ENCODE measurements at places on chromosomes 6 and 20.

- DNase-seq = no peak
Observed at GRCh38 chr6:117602899-117603588, 733 bp upstream of the GOPC start.

DNA sequence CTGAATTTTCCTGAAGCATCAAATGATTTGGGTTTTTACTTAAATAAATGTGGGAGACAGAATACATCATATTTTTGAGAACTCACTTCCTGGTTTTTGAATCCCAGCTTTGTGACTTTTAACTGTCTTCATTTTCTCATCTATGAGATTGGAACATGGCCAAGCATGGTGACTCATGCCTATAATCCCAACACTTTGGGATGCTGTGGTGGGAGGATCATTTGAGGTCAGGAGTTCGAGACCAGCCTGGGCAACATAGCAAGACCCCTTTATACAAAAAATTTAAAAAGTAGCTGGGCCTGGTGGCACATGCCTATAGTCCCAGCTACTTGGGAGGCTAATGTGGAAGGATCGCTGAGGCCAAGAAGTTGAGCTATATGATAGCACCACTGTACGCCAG, 122.3 kb downstream of the QKI start:
- DNase-seq = peak; percentile 48

DNA sequence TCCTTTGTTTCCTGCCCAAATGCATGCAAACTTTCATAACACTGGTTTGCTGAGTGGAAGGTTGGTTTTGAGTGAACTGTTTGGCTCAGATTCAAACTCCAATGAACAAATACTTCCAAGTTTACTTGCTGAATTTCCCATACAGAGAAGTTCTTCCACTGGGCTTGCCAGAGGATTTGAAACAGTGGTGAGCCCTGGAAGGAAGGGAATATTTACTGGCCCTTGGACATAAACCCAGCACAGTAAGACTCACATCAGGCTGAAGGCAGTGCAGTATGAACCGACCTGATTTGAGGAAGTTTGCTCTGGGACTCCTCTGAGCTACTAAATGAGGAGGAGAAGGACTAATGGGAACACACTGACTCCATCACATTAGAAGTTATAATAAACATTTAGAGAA, 3.8 kb downstream of the TRAF3IP2 start:
- peak; percentile 79 for DNase-seq

- DNase-seq = no peak
Observed at GRCh38 chr20:32458061-32458836, 100.1 kb downstream of the ASXL1 start.

DNA sequence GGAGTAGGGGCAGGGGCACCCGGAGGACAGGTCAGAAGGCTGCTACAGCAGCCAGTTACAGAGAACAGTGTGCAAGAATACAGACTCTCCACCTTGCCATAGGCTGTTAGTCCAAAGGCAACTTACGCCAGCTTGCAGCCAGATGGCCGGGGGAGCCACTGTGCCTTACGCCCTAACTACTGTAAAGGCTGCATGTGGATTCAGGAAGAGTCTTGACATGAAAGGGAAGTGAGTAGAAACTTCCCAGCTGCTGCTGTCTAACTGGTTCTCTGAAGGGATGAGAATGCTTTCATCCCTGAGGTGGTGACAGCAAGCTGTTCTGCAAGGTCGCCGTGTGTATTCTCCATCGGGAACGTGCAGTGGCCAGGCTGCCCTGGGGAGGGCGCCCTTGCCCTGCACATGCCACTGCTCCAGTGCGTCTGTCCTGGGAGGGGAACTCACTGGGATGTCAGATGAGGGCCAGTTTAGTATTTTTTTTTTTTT, 46.1 kb downstream of the LYRM4 start:
- DNase-seq = peak; percentile 79

DNA sequence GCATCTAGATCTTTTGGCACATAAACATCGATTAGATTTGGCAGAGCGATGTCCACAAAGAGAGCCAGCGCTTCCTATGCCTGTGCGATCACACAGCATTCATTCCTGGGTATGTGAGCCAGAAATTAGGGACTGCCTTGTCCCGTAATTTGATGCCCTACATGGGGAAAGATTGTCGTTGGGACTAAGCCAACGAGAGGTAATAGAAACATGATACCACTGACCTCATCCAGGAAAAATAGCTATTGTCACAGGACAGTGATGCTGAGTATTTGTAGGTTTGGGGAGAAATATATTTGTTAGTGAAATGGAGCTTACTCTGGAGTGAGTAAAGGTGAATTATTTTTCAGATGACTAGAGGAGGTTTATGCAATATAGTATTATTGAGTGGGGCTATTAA, 154.0 kb downstream of the TSHZ2 start:
- DNase-seq = no peak

- no peak for DNase-seq
Observed at GRCh38 chr20:31676609-31676989, 38.9 kb downstream of the COX4I2 start.

GRCh38 chr6:158028421-158028820, 46.8 kb downstream of the SYNJ2 start:
- DNase-seq = no peak

GRCh38 chr6:47116606-47117005, 74.5 kb upstream of the ADGRF1 start:
- no peak for DNase-seq

DNA sequence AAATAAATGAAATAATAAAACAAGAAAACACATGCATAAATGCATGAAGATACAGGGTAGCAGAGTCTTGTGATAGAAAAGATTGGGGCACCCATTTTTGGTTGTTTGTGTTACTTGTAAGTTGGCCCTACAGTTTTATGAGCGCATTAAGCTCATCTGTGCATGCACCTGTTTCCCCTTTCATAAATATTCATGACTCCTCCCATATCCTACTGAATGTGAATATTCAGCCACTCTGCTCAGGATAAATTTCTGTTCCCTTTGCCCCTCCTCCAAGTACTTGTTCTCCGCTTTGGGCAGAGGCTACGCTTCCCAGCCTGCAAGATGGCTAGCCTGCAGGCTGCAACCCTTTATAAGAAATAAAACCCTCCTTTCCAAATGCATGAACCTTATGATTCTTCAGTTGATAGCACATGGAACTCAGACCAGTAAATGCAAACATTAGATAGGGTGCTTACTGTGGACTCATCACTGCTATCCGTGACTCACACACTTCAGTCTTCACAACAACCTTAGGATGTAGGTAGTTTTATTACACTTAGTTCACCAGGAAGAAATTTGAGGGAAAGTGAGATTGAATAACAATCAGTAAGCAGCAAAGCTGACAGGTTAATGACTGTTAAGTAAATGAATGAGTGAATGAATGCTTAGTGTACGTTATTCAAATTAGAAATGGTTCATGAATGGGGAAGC, 15.0 kb downstream of the ALDH8A1 start:
- DNase-seq = peak; percentile 4

- DNase-seq = no peak
Observed at GRCh38 chr6:76264468-76264867, 192.0 kb upstream of the IMPG1 start.

DNA sequence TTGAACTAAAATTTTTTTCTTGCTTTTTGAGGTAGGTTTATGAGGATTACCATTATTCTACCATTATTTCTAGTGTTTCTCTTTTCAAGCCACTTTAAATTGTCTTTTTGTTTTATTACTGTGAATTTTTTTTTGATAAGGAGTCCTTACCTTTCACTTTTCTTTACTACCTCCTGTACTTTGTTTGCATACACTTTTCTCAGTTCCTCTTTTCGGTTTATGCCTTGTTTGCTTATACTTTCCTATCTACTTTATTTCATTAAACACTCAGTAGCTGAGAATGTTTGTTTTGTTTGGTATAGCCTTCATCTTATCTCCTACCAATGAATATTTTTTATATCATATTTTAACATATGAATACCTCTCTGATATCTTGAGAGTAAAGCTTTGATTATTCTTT, 147.9 kb downstream of the TFAP2B start:
- DNase-seq = no peak

Data from mesenchymal stem cell (in vitro differentiated cells and primary cell).